SK-N-SH (cell line): ENCODE measurements at places on chromosomes 11 and 22. TPM values are rescaled to one million over a fixed set of nuclear protein-coding genes. Genes with fewer than 3 reads are reported as not detected.

Gene LRRC10B
- 0.11 TPM in 1 of 2 replicates, not detected in the other for polyA plus RNA-seq

Gene APOL5
- not detected in 2 replicates for polyA plus RNA-seq

Gene POGLUT3
- 26.3 and 32.3 TPM in 2 replicates for polyA plus RNA-seq

Gene TAF6L
- 33.6 and 34.4 TPM in 2 replicates for polyA plus RNA-seq

DNA sequence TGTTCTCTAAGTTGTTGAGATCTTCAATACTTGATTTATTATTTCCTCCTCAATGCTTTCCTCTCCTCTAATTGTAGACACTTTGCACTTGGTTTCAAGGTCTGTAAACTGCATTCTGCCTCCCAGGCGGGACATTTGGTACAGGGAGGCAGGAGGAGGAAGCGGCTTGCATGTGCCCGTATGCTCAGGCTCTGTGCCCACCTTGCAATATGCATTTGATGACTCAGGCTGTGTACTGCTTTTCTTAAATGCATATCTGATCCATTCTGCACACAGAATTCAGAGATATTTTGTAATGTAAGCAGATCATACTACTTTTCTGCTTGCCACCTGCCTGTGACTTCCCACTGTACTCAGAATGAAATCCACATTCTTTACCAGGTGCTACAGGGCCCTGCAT lies 55.0 kb downstream of the FZD4 start:
- no peak overlapping the region for H3K27ac ChIP-seq
- no peaks in the 10 kb centered on the region for H3K27me3 ChIP-seq
- H3K4me1 ChIP-seq: no peaks in the 10 kb centered on the region
- no peaks in the 10 kb centered on the region for H3K36me3 ChIP-seq
- no peak overlapping the region for H3K4me3 ChIP-seq
- no peak for DNase-seq

GRCh38 chr11:120337355-120338106 lies 1.3 kb downstream of the ARHGEF12 start:
- peaks cover 22% of the 10 kb centered on the region for H3K4me1 ChIP-seq
- DNase-seq: no peak
- peak overlapping the region; percentile 91 for H3K4me3 ChIP-seq
- peak overlapping the region; percentile 78 for H3K27ac ChIP-seq

GRCh38 chr11:86644291-86644690 lies 28.1 kb downstream of the ME3 start:
- H3K27me3 ChIP-seq: no peaks in the 10 kb centered on the region
- H3K4me1 ChIP-seq: no peaks in the 10 kb centered on the region
- H3K36me3 ChIP-seq: peaks cover 4% of the 10 kb centered on the region

DNA sequence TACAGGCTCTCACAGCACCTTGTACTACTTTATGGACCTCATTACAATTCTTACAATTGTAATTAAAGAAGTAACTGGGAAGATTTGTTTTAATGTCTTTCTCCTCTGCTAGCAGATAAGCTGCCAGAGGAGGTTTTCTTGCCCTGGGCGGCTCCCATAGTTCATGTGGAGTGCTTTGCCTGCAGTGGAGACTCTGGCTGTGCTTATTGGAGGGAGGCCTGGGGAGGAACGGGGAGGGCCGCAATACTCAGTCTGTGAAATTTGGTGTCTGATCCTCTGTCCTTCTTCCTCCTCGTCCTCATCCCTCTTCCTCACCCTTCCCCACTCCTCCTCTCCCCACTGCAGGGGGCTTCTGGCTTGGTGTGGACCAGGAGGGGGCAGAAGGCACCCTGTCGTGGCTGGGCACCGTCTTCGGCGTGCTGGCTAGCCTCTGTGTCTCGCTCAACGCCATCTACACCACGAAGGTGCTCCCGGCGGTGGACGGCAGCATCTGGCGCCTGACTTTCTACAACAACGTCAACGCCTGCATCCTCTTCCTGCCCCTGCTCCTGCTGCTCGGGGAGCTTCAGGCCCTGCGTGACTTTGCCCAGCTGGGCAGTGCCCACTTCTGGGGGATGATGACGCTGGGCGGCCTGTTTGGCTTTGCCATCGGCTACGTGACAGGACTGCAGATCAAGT lies 5.6 kb downstream of the SLC35C1 start:
- no peak overlapping the region for H3K27ac ChIP-seq
- no peak for DNase-seq
- H3K36me3 ChIP-seq: peaks cover 11% of the 10 kb centered on the region
- peaks cover 28% of the 10 kb centered on the region; the same call in 1 of the 2 replicates for H3K4me1 ChIP-seq
- H3K27me3 ChIP-seq: no peaks in the 10 kb centered on the region

DNA sequence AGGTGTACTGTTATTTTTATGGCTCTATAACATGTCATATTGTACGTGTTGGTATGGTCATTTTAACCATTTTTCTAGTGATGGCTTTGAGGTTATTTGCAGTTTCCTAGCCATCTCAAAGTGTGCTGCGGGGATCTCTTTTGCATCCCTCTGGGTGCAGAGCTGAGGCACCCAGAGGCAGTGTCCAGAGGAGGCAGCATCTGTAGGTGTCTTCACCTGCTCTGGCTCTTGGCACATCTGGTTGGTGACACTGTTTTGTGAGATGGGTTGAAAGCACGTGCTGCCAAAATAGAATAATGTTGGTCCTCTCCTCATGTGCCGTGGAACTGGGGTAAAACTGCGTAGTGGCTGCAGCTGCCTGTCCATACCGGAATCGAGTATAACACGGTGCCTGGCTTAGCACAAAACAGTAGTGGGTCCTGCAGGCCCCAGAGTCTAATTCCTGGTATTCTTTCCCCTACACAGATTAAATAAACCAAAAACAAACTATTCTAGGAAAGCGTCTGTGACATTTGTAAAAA lies 12.9 kb downstream of the NEAT1 start:
- DNase-seq: no peak
- H3K4me1 ChIP-seq: peaks cover 12% of the 10 kb centered on the region
- peak overlapping the region; percentile 32; the same call in 1 of the 2 replicates for H3K4me3 ChIP-seq
- no peaks in the 10 kb centered on the region for H3K27me3 ChIP-seq

- no peaks in the 10 kb centered on the region for H3K36me3 ChIP-seq
- H3K4me3 ChIP-seq: no peak overlapping the region
- H3K27me3 ChIP-seq: no peaks in the 10 kb centered on the region
- H3K4me1 ChIP-seq: no peaks in the 10 kb centered on the region
Observed at GRCh38 chr11:94018721-94019120, 2.4 kb upstream of the HEPHL1 start.

- no peaks in the 10 kb centered on the region for H3K36me3 ChIP-seq
- peaks cover 31% of the 10 kb centered on the region; the same call in 1 of the 2 replicates for H3K4me1 ChIP-seq
- no peak for DNase-seq
- no peak overlapping the region for H3K4me3 ChIP-seq
Observed at GRCh38 chr22:20159076-20159475, 8.2 kb upstream of the CCDC188 start.

- no peak overlapping the region for H3K27ac ChIP-seq
- DNase-seq: peak; percentile 24
- H3K4me3 ChIP-seq: no peak overlapping the region
- H3K36me3 ChIP-seq: no peaks in the 10 kb centered on the region
- H3K4me1 ChIP-seq: no peaks in the 10 kb centered on the region
Observed at GRCh38 chr11:85182441-85183387, 444.4 kb downstream of the DLG2 start.

DNA sequence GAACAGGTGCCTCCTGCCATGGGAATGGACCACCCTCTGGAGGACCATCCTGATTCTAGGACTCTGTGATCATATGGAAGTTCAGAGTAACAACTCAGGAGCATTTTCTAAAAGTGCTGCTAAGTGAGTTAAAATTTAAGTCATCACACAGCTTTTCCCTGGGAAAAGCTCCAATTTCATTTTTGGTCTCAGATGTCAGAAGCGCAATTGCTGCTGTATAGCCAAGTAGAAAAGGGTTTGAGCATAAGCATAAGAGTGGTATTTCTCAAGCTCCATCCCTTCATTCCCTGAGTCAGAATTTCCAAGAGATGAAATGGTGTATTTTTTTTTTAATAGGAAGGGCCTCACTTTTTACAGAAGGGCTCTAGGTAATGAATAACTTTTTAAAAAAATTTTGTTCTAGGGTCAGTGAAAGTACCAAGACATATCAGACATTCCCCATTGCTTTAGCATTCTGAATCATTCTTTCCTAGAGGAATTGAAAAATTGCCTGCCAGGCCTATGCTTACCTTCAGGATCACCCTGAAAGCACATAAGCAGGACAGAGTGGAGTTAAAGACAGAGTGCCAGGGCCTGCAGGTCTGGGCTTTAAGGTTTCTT lies 564.5 kb upstream of the ISX start:
- no peaks in the 10 kb centered on the region for H3K27me3 ChIP-seq
- no peak for DNase-seq
- H3K4me3 ChIP-seq: no peak overlapping the region
- no peaks in the 10 kb centered on the region for H3K4me1 ChIP-seq
- H3K27ac ChIP-seq: no peak overlapping the region
- H3K36me3 ChIP-seq: no peaks in the 10 kb centered on the region

DNA sequence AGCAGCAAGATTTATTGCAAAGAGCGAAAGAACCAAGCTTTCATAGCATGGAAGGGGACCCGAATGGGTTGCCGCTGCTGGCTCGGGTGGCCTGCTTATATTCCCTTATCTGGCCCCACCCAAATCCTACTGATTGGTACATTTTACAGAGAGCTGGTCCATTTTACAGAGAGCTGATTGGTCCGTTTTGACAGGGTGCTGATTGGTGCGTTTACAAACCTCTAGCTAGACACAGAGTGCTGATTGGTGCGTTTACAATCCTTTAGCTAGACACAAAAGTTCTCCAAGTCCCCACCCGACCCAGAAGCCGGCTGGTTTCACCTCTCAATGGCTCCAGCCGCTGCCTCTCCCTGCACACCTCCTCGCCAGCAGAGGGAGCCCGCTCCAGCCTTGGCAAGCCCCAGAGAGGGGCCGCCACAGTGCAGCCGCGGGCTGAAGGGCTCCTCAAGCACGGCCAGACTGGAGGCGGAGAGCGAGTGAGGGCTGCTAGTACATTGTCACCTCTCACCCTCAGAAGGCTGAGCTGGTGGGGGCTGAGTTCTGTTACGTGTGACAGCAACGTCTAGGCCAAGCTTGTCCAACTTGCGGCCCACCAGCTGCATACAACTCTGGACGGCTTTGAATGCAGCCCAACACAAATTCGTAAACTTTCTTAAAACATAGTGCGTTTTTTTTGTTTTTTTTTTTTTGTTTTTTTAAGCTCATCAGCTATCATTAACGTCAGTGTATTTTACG lies 8.7 kb downstream of the PTH start:
- no peaks in the 10 kb centered on the region for H3K36me3 ChIP-seq
- no peak for DNase-seq
- no peak overlapping the region for H3K4me3 ChIP-seq
- no peak overlapping the region for H3K27ac ChIP-seq
- H3K27me3 ChIP-seq: no peaks in the 10 kb centered on the region

- no peak for DNase-seq
- no peak overlapping the region for H3K4me3 ChIP-seq
- no peaks in the 10 kb centered on the region for H3K36me3 ChIP-seq
- no peaks in the 10 kb centered on the region for H3K4me1 ChIP-seq
Observed at GRCh38 chr11:105697291-105697690, 87.4 kb downstream of the GRIA4 start.

DNA sequence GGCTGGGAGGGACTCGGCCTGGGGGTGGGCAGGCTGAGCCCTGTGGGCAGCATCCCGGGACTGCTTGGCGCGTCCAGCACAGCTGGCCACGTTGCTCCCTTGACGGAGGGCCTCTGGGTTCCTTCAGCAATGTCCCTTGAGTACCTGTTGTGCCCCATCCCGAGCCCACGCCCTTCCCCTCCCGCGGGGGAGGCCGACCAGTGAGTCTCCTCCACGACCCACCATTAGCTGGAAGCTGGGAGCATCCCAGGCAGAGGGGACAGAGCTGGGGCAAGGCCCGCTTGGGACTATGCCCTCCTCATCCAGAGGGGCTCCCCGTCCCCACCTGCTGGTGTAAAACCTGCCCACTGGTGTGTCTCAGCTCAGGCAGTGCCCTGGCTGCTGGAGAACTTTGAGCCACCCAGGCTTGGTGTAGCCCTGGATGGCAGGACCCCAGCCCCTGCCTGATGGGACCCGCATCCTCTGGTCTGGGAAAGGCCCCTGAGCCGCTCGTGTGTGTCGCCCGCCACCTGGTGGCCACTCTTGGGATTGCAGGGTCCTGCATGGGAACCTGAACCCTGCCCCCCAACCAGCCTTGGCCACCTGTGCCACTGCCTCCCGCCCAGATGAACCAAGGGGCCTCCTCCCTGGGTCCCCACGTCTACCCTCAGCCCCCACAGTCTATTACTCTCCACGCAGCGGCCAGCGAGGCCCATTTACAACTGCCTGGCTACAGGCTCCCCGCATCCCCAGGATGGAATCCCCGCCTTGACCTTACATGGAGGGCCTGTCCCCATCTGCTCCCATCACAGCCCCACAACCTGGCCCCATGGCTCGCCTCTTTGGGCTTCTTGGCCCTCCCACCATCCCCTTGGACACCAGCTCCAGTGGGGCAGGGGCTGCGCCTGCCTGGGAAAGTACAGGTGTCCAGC lies 16.6 kb upstream of the ARHGAP8 start:
- peak; percentile 94 for DNase-seq
- H3K4me3 ChIP-seq: no peak overlapping the region; the same call in 1 of the 2 replicates
- no peaks in the 10 kb centered on the region; the same call in 1 of the 2 replicates for H3K4me1 ChIP-seq
- no peaks in the 10 kb centered on the region for H3K36me3 ChIP-seq
- H3K27ac ChIP-seq: no peak overlapping the region

DNA sequence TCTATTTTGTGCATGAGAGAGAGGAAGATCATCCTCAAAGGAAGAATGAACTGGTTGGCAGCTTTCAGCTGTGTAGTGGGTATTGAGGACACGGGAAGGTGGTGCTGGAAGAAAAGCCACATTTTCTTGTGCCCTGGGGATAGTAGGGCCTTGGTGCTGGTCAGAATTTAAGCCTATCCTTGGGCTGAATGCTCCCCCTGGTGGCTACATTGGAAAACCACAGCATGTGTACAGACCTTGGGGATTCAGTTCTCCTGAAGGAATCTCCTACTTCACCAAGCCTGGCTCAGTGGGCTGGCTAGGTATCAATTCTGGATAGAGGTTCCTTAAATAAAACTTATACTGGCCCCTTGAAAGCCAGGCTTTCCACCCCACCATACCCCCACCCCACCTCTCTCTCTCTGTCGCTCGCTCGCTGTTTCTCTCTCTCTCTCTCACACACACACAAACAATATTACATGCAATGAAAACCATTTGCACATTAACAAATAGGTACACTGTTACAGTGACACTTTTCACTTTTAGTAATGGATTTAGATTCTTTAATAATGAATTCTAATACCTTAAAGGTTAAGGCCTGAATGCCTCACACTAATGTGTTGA lies 2.8 kb upstream of the OR51M1 start:
- peaks cover 11% of the 10 kb centered on the region; the same call in 1 of the 2 replicates for H3K27me3 ChIP-seq
- no peaks in the 10 kb centered on the region for H3K4me1 ChIP-seq
- DNase-seq: peak; percentile 40
- H3K4me3 ChIP-seq: no peak overlapping the region; the same call in 1 of the 2 replicates
